ENCODE measurements at places on chromosomes 6 and 20.

DNA sequence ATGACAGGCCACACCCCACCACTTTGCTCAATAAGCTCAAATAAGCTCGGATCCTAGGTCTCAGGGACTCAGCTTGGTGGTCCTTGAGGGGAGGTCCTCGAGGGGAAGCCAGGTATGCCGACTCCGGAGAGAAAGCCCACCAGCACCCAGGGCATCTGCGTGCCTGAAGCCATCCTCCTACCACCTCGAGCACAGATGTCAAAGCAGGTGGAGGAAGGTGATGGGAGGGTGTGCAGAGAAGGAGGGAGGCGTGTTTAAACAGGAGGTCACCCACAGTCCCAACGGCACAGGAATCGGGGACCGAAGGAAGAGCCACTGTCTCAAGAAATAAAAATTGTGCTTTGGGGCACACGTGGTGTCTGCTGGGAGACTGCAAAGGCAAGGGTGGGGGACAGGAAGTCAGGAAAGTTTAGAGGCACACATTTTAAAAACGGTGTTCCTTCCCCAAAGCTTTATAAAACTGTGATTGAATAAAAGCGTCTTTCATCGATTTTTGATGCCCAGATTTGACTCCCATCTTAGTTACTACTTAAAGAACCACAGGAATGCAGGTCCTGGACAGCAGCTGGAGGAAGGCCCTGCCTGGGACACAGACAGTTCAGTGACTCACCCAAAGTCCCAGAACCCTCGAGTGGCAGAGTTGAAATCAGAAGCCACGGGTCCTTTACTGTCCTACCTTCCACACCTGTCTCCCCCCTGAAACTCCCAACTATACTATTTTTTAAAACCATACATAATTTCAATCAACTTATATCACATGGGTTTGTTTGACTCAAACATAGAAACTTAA, 221.0 kb upstream of the PDE10A start:
- DNase-seq: peak; percentile 52

DNA sequence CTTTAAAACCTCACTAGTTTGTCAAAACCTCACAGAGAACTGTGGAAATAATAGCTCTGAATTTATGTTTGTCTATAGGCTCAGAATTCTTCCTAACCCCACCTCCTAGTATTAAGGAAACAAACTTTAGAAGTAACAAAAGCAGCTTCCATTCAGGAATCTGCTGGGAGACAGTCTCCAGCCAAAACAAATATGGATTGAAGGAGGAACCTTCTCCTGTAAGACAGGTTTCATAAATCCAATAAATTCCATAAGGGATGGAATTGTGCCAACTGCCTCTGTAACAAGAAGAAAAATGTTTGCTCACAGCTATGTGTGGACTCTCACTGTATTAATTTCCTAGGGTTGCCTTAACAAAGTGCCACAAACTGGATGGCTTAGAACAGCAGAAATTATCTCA, 7.5 kb downstream of the SYCP2 start:
- DNase-seq: peak; percentile 31

DNA sequence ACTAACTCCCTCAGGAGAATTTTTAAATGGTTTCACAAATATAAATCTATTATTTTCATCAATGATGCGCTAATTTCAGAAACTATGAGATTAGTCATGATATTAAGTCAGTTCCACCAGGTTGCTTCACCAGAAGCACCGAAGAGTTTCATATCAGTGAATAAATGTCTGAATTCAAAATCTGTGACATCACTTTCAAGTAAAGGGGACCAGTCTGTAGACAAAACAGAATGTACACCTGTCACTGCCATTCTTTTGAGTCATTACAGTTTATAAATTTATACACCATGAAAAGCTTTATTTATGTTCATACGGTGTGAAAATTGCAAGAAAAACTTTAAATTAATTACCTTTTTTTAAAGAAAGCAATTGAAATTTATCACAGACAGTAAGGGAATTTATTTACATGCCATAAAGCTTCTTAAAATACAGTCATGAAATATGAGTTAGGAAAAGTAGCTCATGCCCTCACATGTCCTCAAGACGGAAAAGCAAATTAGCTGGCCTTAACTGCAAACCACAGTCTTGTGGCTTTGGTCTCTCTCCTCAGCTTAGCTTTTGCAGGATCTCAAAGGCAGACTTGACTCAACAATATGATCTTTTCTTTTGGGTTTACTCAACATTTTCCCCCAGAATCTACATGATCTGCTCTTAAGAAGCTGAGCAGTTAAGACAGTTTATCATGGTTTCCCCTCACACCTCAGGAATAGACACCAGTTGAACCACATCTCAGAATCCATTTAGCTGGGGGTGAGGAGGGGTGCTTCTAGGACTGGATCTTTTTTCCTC, 177.7 kb upstream of the MCHR2 start:
- DNase-seq: peak; percentile 84

DNA sequence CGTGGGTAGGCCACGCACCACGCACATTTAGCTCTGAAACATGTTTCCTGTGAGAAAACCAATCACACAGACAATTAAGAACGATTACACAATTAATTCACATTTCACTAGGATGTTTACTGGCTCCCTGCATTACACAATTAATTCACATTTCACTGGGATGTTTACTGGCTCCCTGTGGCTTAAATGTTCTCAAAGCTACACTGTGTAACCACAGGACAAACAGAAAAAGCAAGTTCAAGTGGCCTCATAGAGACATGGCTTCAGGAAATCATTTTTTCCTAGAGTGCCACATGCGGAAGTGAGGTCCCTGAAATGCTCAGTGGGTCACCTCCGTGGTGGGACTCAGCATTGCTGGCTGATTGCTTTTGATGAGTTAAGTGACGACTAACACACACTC, 61.7 kb upstream of the XRN2 start:
- DNase-seq: no peak

DNA sequence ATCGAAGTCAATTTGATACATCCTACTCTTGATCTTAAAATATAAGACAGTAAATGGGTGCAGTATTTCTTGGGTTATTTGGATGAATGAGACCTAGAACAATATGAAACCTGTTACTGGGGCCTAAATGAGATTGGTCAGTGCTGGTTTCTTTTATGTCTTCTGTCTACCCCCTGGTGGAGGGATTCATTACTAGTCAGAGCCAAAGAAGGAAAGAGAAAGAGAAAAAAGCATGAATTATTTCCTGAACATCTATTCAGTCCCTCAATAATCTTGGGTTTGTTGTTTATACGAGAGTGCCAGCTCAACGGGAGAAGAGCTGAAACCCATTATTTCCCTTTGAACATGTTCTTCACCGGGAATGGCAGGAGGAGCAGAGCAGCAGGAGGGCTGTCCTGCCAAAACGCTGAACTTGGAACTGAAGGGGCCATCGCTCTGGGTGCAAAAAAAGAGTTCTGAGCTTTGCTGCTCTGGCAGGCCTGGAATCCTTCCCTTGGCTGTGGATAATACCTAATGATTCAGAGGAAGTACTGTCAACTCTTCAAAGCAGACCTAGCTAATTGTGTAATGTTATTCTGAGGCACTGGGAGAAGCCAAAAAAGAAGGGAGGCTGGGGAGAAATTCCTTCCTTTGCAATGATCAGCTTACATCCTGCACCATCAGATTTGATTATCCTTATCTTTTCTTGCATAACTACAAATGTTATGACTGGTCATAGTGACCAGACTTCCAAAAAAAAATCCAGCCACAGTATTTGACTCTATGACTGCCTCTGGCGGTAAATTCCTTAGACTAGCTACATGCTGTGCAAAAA, 72.0 kb downstream of the BLOC1S5 start:
- DNase-seq: peak; percentile 83

DNA sequence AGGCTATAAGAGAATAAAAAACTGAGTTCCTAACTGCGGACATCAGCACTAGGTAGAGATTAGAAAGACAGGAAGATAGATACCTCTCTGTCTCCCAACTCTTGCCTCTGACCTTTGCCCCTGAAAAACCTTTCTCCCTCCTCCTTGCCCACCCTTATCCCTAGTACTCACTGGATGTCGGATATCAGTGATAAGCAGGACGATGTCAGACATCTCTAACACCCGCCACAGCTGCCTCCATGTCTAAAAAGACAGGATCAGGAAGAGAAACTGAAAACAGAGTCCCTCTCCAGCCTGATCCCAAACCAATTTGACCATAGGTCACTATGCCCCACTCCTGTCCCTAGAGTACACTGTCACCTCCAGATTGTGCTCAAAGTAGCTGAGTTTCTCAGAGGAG, 1.9 kb downstream of the GNL1 start:
- DNase-seq: no peak

- peak; percentile 39 for DNase-seq
Measured at GRCh38 chr6:154632119-154632518, 101.1 kb upstream of the SCAF8 start.

- DNase-seq: peak; percentile 71
Measured at GRCh38 chr6:2764610-2765165, 505 bp upstream of the WRNIP1 start.

DNA sequence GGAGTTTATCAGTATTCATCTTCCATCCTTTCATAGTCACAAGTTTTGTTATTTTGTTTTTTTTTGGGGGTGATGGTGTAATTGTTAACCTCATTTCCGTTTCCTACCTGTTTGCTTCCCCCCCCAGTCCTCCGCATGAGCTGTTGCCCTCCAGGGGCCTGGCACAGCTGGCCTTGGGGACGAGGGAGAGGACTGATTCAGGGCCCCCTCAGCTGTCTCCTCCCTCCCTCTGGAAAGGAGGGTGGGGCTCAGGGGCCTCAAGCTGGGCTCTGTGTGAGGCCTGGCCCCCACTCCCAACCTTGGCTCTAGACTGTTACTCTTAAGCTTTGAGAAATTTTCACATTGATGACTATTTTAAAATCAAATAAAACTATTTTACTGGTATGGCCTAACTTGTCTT, 4.0 kb downstream of the LRRC73 start:
- no peak for DNase-seq

DNA sequence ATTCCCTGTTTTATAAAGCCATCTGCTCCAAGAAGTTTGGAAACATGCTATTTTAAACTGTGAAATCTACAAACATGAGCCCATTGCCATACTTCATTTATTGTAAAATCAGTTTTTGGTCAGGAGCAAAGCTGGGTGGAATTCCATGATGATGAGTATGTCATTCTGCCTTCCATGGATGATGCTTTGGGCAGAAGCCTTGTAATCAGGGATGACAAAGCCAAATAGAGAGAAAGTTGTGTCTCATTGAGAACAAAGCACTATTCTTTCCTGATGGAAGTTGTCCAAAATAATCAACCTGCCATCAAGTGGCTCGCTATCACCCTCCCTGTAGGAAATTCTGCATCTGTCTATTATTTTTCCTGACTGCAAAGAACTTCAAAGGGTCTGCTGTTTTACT, 313.0 kb upstream of the DEFB112 start:
- no peak for DNase-seq

GRCh38 chr6:43269273-43270007, 26.2 kb downstream of the TTBK1 start:
- peak; percentile 33 for DNase-seq

- DNase-seq: no peak
Measured at GRCh38 chr6:86723729-86724128, 213.6 kb upstream of the HTR1E start.

GRCh38 chr6:108928650-108929049, 80.4 kb downstream of the ARMC2 start:
- DNase-seq: no peak

DNA sequence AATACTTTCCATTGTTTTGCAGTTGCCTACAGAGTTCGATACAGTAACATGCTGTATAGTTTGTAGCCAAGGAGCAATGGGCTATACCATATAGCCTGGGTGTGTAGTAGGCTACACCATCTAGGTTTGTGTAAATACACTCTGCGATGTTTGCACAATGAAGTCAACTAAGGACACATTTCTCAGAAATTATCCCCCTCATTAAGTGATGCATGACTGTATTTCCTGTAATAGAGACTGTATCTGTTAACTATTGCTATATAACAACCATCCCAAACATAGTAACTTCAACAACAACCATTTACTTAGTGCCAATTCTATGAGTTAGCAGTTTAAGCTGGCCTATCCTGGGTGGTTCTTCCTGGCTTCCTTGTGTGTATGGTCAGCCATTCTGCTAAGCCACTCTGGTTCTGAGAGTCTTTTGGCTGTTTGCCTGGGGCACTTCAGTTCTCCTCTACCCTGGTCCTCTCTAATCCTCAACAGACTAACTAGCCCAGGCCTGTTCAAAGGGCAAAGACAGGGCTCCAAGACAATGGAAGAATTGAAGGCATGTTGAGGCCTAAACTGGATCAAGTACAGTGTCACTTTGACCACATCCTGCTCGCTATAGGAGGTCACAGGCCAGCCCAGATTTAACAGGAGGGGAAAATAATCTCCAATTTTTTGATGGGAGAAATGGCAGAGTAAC, 124.0 kb downstream of the PLCB1 start:
- DNase-seq: no peak

- no peak for DNase-seq
Measured at GRCh38 chr20:54068966-54069365, 1.4 kb downstream of the BCAS1 start.

DNA sequence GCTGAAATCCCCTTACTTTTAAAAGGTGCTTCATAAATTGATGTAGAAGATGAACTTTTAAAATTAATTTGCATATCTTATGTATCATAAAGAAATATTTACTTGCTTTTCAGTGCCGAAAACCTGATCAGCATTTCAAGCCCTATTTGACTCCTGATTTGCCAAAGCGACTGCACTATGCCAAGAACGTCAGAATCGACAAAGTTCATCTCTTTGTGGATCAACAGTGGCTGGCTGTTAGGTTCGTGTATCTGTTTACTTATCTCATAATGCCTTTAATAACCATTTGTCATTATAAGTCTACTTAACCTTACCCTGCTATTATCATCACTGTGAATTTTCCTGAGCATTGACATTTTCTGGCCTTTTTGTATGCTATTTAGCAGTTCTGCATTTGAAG, 7.8 kb downstream of the OR2A4 start:
- no peak for DNase-seq

- DNase-seq: peak; percentile 39
Measured at GRCh38 chr20:46963758-46964617, 69.3 kb downstream of the EYA2 start.

DNA sequence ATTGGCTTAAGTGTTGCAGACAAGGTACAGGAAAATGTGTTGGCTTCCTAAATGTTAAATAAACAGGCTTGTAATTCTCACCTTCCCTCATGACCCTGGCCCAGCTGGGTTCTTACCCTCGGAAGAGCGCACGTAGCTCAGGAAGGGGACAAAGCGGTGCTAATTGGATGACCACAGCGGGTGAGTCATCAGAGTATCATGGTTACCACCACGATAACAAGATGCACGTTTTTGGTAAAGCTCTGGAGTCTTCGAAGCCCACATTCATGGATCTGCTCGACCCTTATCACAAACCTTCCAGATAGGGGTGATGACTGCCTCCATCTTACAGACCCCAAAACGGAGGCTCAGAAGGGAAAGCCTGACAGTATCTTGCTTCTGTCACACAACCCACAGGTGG, 32.8 kb downstream of the APCDD1L start:
- DNase-seq: peak; percentile 43

GRCh38 chr6:106533054-106533453, 96.2 kb downstream of the RTN4IP1 start:
- no peak for DNase-seq

- no peak for DNase-seq
Measured at GRCh38 chr6:10101551-10102252, 313.2 kb downstream of the TFAP2A start.
